ENCODE measurements at places on chromosomes 7 and 10. TPM values are rescaled to one million over a fixed set of nuclear protein-coding genes. Genes with fewer than 3 reads are reported as not detected.
A peak's percentile ranks its signal among the peaks of the same experiment; 100 is the strongest.

GRCh38 chr7:47581438-47581803 lies 490 bp downstream of the TNS3 start:
- no peaks in the 10 kb centered on the region for H3K36me3 ChIP-seq
- peak; percentile 78 for DNase-seq
- H3K27ac ChIP-seq: peak overlapping the region; percentile 83

Gene ADRA2A
- total RNA-seq: 11.5 TPM

Gene TSPAN13
- 20.9 TPM for total RNA-seq

GRCh38 chr10:18786478-18786877 lies 127.2 kb downstream of the ARL5B start:
- no peak overlapping the region for H3K4me3 ChIP-seq
- no peak overlapping the region for H3K27ac ChIP-seq
- H3K36me3 ChIP-seq: no peaks in the 10 kb centered on the region
- no peaks in the 10 kb centered on the region for H3K4me1 ChIP-seq

- no peaks in the 10 kb centered on the region for H3K4me1 ChIP-seq
- no peaks in the 10 kb centered on the region for H3K27me3 ChIP-seq
- no peaks in the 10 kb centered on the region for H3K36me3 ChIP-seq
- no peak for DNase-seq
- no peak overlapping the region for H3K4me3 ChIP-seq
These were observed 158.5 kb downstream of the LHFPL3 start for GRCh38 chr7:104486931-104487330.

DNA sequence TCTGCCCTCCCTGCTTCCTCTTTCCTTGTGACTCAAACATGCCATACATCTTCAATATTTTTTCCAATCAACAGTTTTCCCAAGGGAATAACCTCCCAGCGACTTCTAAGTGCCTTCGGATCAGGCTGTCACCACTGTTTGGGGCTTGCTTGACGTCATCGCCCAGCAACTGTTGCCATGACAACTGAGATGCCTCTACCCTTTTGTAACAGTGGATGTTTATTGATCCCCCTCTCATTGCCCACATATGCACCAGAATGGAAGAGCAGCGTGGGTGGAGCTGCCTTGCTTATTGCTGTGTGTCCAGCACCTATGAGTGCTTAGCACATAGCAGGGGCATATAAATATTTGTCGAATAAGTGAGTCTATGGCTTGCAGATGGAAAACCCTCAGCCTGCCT lies 14.4 kb downstream of the FFAR4 start:
- no peak overlapping the region for H3K4me3 ChIP-seq
- no peaks in the 10 kb centered on the region for H3K27me3 ChIP-seq
- H3K36me3 ChIP-seq: no peaks in the 10 kb centered on the region
- H3K27ac ChIP-seq: no peak overlapping the region
- H3K4me1 ChIP-seq: no peaks in the 10 kb centered on the region
- DNase-seq: no peak

Gene GBX1
- total RNA-seq: not detected

DNA sequence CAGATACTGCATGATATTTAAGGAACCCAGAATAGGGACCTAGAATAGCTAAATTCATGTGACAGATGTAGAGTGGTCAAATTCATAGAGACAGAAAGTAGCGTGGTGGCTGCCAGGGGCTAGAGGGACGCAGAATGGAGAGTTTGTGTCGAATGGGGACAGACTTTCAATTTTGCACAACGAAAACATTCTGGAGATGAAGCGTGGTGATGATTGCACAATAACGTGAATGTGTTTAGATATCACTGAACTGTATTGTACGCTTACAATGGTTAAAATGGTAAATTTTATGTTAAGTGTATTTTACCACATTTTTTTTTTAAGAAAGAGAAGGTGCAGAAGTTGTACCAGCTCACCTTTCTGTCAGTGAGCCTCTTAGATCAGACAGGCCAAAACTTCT lies 137.8 kb upstream of the TNS3 start:
- H3K4me3 ChIP-seq: no peak overlapping the region
- no peaks in the 10 kb centered on the region for H3K4me1 ChIP-seq
- H3K36me3 ChIP-seq: no peaks in the 10 kb centered on the region
- no peaks in the 10 kb centered on the region for H3K27me3 ChIP-seq

- no peak for DNase-seq
- no peak overlapping the region for H3K27ac ChIP-seq
- H3K27me3 ChIP-seq: no peaks in the 10 kb centered on the region
- H3K36me3 ChIP-seq: no peaks in the 10 kb centered on the region
These were observed 230.3 kb upstream of the MEOX2 start for GRCh38 chr7:15916681-15917380.

- DNase-seq: peak; percentile 87
- H3K4me3 ChIP-seq: peak within 1 kb of the TSS; percentile 93
- no peaks in the 10 kb centered on the region for H3K36me3 ChIP-seq
These were observed at the start of gene ZNF727 for GRCh38 chr7:64045301-64046040. TSS of gene ZNF727 (plus strand) at chr7:64045434. CDS start at chr7:64045622, 188 bp downstream.

DNA sequence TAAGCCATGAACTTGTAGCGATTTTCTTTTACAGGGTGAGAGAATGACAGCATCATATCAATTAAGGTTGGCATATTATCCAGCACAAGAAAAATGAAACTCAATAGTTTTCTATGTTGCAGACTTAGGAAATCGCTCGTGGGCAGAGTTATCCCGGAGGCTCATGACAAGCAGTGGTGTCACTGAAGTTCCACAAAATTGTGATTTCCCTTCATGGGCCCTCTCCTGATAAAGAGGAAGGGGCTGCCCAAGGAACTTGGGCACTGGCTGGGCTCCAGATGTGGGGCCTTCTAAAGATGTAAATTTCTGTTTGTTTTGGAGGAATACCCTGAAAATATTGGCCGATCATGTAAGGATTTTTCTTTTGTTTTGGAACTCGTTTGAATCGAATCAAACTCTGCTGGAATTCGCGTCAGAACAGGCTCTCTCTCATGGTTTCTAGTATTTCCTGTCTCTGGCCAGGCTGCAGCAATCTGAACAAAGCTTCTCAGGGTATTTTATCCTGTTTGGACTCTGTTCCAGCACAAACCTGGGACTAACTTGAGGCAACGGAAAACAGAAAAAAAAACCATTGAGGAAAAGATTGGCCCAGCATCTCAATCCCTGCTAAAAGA lies 340.6 kb upstream of the NRP1 start:
- H3K36me3 ChIP-seq: no peaks in the 10 kb centered on the region
- DNase-seq: no peak
- no peak overlapping the region for H3K27ac ChIP-seq
- no peaks in the 10 kb centered on the region for H3K27me3 ChIP-seq

GRCh38 chr7:26525398-26526264 lies 234.0 kb downstream of the SNX10 start:
- H3K27me3 ChIP-seq: no peaks in the 10 kb centered on the region
- no peak overlapping the region for H3K4me3 ChIP-seq
- H3K36me3 ChIP-seq: no peaks in the 10 kb centered on the region
- H3K27ac ChIP-seq: no peak overlapping the region
- DNase-seq: no peak
